Stimulated activated CD4-positive, alpha-beta T cell treated with anti-CD3 and anti-CD28 coated beads, Interleukin-15, amount 100 ng/mL, for 1 hour (primary cell): ENCODE measurements at places on chromosomes 1 and 21.
A peak's percentile ranks its signal among the peaks of the same experiment; 100 is the strongest.

DNA sequence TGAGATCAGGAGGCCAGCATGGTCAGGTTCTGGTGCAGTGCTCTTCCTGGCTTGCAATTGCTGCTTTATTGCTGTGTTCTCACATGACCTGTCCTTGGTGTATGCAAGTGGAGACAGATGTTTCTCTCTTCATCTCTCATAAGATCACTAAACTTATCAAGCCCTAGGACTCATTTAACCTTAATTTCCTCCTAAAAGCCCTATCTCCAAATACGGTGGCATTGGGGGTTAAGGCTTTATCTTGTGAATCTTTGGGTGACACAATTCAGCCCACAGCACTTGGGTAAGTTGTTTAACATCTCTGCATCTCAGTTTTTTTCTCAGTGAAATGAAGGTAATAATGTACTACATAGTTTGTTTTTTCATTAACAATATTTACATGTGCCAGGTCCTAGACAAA lies 152.4 kb downstream of the RWDD3 start:
- no peak for DNase-seq

DNA sequence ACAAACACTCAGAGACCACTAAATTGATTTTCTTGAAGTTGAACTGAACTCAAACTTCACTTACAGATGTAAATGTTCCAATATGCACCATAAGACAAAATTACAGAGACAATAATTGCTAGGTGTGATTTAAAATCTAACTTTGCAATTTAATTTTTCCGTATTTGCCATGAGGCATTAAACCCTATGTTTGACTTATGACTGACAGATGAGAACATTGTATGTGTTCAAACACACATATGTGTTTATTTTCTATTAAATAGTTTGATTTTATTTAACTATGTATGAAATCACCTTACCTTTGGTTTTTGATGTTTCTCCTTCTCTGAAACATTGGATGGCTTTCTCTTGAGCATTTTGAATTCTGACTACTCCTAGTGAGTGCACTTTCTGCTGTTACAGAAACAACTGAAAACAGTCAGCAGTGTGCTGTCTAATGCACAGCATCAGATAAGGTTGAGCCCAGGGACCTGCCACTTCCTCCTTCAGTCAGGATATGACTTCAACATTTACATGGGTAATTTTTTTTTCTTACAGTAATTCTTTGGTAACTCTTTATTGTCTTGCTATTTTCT lies at the start of gene SAMSN1:
Gene SAMSN1 (minus strand): TSS at position 410 of the 575 bp plus-strand sequence. CDS start 54 bp downstream, at position 356.
- DNase-seq = peak; percentile 26

DNA sequence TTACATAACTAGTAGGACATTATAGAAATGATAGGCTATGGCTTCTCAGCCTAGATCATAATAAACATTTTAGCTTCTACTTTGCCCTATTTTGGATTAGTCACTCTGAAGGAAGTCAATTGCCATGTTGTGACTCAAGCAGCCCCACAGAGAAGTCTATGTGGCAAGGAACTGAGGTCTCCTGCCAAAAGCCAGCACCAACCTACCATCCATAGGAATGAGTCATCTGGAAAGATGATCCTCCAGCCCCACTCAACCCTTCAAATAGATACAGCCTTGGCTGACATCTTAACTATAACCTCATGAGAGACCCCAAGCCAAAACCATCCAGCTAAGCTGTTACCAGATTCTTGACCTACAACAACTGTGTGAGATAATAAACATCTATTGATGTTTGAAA lies 76.3 kb upstream of the BEND5 start:
- no peak for DNase-seq

GRCh38 chr1:181341026-181341632 lies 142.2 kb upstream of the CACNA1E start:
- DNase-seq = no peak

- DNase-seq = no peak
Observed at GRCh38 chr21:43315244-43316137, 111.4 kb downstream of the SIK1 start.

DNA sequence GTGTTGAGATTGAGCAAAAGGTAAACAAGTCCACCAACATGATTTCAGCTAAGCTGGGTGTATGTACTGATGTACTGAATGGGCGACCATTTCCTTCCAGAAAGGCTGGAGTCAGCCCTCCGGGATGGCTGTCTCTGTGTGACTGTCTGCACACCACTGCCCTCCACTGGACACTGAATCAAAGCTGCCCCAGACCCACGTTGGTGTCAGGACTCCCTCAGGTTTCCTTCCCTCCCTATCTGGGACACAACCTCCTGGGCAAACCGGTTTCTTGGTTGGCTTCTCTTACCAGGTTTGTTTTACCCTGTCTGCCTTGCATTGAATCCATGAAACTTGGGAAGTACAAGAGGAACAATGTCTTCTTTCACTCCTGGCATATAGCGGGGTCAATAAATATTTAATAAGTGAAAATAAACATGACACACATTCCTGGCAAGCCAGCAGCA lies 5.3 kb upstream of the SRP9 start:
- no peak for DNase-seq

DNA sequence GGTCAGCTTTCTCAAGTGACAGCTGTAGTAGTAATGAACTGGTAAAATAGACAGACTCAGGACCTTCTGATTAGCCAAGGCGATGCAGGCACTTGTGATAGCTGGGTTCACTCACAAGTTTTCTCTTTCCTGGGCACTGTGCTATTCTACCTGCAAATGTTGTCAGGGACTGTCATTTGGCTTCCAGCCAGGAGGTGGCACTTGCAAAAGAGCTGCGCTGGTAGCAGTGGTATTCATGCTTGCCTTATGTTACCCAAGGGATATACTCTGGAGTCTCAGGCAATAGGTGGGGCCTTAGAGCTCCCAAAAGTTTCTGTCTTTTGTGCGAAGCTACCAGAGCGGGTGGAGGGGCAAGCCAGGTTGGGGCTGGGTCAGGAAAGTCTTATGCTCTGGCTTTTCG lies 23.5 kb downstream of the IFI44 start:
- DNase-seq = no peak

- no peak for DNase-seq
Observed at GRCh38 chr1:167273027-167273800, 52.5 kb downstream of the POU2F1 start.

DNA sequence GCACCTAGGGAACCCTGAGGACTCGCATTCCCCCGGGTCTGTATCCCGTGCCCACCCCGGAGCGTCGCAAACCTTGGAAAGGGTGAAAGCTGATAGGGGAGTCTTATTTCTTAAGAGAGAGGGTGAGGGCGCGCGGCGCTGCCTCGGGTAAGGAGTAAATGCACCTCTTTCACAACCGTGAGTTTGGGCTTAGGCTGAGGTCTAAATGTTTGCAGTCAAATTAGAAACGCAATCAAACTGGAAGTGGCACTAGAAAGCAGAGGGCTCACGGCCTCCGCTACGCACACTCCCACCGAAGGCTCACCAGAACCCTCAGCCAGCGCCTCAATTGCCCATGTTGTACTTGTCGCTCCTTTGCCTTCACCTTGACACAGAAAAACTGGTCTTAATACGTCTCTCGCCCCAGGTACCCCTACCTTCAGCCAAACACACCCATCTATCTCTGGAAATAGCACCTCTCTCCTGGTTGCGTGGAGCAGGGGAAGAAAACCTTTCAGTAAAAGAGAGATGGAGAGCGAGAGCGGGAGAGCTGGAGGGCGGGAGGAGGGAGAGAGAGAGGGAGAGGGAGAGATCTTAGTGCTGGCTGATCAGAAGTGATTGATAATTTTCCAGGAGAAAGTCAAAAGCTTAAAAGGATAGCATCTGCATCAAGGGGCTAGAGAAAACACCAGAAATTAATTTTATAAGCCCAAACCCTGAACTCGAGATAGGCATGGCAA lies 1.7 kb upstream of the HLX start:
- DNase-seq = no peak

DNA sequence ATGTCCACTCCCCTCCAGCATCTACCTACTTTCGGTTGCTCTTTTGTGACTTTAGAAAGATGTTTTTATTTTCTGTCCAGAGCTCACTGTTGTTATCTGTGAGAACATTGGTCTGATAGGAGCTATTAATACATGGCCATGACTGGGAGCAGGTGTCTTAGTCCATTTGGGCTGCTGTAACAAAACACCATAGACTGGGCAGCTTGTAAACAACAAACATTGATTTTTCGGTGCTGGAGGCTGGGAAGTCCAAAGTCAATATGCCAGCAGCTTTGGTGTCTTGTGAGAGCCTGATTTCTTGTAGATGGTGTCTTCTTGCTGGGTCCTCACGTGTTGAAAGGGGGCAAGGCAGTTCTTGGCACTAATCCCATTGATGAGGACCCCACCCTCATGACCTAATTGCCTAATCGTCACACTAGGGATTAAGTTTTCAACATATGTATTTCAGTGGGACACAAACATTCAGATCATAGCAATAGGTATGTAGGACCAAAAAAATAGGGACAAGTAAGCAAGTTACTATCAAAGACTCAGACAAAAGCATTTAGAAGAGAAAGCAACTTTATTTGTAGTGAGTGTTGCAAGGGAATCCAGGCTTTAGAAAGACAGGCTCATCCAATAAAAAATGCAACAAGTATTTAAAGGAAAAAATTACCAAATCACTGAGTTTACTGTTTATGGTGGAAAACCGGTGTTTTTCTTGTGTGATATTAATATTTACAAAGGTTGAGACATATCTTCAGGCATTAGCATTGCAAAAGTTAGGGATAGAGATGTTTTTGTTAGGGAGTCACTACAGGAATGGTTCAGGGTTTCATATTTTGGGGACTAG lies 55.2 kb upstream of the WDR26 start:
- no peak for DNase-seq

DNA sequence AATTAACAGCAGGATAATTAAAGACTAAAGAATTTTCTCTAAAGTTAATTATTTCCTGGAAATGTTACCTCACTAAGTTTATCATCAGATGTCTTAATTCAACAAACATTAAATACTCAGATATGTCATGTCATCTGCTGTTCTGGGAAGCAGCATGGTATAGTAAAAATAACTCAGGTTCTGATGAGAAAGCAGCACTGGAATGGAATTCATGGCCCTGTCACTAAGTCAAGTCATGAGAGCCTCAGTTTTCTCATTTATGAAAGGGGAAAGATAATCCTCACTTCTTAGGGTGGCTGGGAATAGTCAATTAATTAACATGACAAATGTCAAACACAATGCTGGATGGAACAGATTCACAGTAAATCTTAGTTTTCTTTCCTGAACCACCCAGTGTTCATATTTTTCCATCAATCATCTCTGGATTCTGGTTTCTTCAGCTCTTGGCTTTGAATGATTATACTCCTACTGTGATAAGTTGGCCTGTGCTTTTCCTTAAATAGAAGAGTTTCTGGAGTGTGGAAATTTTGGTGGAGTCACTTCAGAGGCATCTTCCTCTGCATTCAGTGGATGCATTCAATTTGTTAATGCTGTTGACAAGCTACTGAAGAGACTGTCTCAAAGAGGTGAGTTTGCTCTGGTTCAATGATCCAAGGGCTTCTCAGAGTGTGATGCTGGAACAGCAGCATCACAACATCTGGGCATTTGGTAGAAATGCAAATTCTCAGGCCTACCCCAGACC lies 319.4 kb downstream of the KCNH1 start:
- no peak for DNase-seq

DNA sequence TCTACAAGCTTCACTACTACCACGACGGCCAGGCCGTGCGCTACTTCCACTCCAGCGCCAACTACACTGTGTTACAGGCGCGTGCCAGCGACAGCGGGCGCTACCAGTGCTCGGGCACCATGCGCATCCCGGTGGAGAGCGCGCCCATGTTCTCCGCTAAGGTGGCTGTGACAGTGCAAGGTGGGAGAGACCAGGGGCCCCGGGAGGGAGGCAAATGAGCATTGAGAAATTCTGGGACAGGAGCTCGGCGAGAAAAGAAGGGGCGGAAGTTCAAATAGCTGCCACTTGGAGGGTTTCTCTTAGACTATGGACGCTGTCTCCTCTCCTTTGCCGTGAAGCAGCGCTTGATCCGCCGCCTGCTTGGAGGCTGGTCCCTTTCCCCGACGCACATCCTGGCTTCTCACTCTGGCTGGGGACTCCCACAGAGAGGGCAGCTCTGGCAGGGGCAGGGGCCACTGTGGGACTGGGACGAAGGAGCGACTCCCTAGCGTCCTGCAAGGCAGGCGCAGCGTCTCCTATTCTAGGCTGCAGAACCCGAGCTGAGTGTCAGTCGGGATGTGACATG lies 4.6 kb downstream of the FCRLB start:
- no peak for DNase-seq

DNA sequence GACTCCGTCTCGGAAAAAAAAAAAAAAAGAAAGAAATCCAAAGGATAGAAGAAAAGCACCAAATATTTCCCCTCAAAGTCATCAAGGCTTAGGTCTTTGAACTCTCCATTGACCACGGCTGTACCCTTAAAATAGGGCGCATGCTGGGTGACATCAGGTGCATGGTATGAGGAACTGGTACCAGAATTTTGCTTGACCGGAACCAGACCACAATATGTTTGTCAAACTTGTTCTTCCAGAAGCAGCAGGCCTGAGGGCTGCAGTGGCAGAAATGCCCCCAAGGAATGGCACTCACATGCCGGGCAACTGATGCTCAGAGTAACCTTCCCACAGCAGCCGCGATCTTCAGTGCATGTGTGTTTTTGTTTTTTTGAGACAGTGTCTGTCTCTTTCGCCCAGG lies 21.0 kb downstream of the RCC1 start:
- DNase-seq = no peak

GRCh38 chr1:32984455-32985171 lies 20.0 kb upstream of the RNF19B start:
- no peak for DNase-seq

GRCh38 chr21:34803782-34804370 lies 135.1 kb downstream of the CLIC6 start:
- DNase-seq = no peak

GRCh38 chr1:199247891-199248290 lies 609.1 kb downstream of the PTPRC start:
- no peak for DNase-seq

GRCh38 chr1:2554621-2555387 lies 1.4 kb upstream of the TNFRSF14 start:
- no peak for DNase-seq

- no peak for DNase-seq
Observed at GRCh38 chr1:27561124-27561899, 42.6 kb downstream of the AHDC1 start.

DNA sequence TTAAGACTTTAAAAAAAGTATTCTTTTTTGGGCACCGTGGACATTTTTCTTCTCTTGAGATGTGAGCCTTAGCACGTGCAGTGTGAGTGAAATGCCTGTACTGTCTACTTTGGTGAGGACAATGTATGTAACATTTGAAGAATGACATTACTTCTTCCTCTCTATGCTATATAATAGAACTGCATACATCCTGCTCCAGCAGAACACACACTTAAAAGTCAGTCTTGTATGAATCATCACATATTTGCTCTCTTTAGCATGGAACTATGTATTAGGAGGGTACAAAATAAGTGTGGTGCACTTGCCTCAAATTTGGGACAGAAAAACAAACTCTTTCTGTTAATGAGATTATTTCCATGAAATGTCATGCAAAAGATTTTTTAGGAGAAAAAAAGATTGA lies 358.4 kb upstream of the SGIP1 start:
- no peak for DNase-seq

DNA sequence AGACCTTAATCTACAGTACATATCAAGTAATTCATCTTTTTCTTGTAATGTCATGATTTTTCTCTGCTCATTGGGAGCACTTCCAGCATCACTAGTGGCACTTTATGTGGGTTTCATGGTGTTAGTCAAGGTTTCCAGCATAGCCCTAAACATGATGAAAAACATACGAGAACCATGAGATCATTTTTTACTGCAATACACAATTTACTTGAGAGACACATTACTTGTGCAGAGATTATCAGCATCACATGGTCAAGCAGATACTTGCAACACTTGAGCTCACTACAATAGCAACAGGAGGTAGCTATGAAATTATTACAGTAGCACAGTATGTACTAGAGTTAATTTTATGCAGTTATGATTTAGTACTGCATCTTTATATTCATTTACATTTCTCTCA lies 36.4 kb downstream of the ITGB3BP start:
- DNase-seq = no peak
